ENCODE measurements at places on chromosomes 12 and 14. TPM values are rescaled to one million over a fixed set of nuclear protein-coding genes. Genes with fewer than 3 reads are reported as not detected.

Gene APOF
- total RNA-seq = not detected

Gene TAS2R43
- total RNA-seq = 1.3 TPM

Gene FAM222A
- total RNA-seq = 0.79 TPM

Gene AICDA
- total RNA-seq = not detected

Gene KRT6C
- total RNA-seq = not detected

Gene ARHGDIB
- total RNA-seq = 96.6 TPM

Gene AKAP6
- total RNA-seq = 33.5 TPM

Gene FAM181A
- not detected for total RNA-seq

Gene ALDH1L2
- 25.1 TPM for total RNA-seq

Gene AQP5
- not detected for total RNA-seq

Gene RPS29
- total RNA-seq = 1,062 TPM

Gene GALNT8
- total RNA-seq = 2.6 TPM

Gene DPPA3
- total RNA-seq = not detected

Gene DBX2
- 0.19 TPM for total RNA-seq

Gene POTEM
- total RNA-seq = not detected

Gene APPL2
- total RNA-seq = 40.3 TPM

Gene TAS2R14
- 3.5 TPM for total RNA-seq

Gene AQP6
- not detected for total RNA-seq

Gene TUBA1A
- total RNA-seq = 247 TPM

Gene OR6C70
- not detected for total RNA-seq

Gene SSTR1
- total RNA-seq = 1.5 TPM

Gene AKAP3
- 1.2 TPM for total RNA-seq

Gene BTBD6
- total RNA-seq = 38.4 TPM

Gene MYH6
- not detected for total RNA-seq

Gene VWF
- 366 TPM for total RNA-seq

Gene PRKD1
- total RNA-seq = 38.7 TPM

Gene LRTM2
- total RNA-seq = not detected

Gene B4GALNT3
- 3.5 TPM for total RNA-seq

Gene RNASE8
- not detected for total RNA-seq

Gene MANSC4
- total RNA-seq = not detected

Gene SERPINA5
- 13.6 TPM for total RNA-seq

Gene SERPINA12
- not detected for total RNA-seq

Gene CLEC2B
- total RNA-seq = 14.2 TPM

Gene OVCH1
- total RNA-seq = 0.46 TPM

Gene DIO2
- total RNA-seq = 6.1 TPM

Gene LUM
- total RNA-seq = 361 TPM

Gene ABCB9
- total RNA-seq = 5.3 TPM

Gene TWF1
- total RNA-seq = 110 TPM

Data from posterior vena cava (tissue), 2 donors.